ENCODE measurements at places on chromosomes 2 and 18. TPM values are rescaled to one million over a fixed set of nuclear protein-coding genes. Genes with fewer than 3 reads are reported as not detected.

Gene UGT1A3
- total RNA-seq = 0.51 TPM

Gene TDRD15
- total RNA-seq = not detected

Gene CHMP3
- 95.5 TPM for total RNA-seq

Gene PDE1A
- total RNA-seq = 6.2 TPM

Gene TRIM54
- total RNA-seq = 40.5 TPM

Gene ASXL3
- total RNA-seq = 4.3 TPM

Gene PER2
- total RNA-seq = 15.3 TPM

Gene CNDP1
- not detected for total RNA-seq

Gene DLGAP1
- 4.4 TPM for total RNA-seq

Gene VAMP8
- 8.2 TPM for total RNA-seq

Gene CDKL4
- 1.8 TPM for total RNA-seq

Gene AAMP
- 203 TPM for total RNA-seq

Gene SLC9A2
- 2.4 TPM for total RNA-seq

Gene UGT1A9
- not detected for total RNA-seq

Gene NAT8
- not detected for total RNA-seq

Gene SMARCAL1
- total RNA-seq = 16.3 TPM

Gene CWC22
- total RNA-seq = 24.4 TPM

Gene GBX2
- total RNA-seq = not detected

Gene PFN4
- total RNA-seq = not detected

Gene TUBA3E
- not detected for total RNA-seq

Gene CDK15
- total RNA-seq = 0.62 TPM

Gene SCYGR4
- total RNA-seq = not detected

Gene MALL
- total RNA-seq = 19.2 TPM

Gene CHST9
- 6.2 TPM for total RNA-seq

Gene TLX2
- not detected for total RNA-seq

Gene CAD
- total RNA-seq = 33.7 TPM

Gene RAB11FIP5
- 24.3 TPM for total RNA-seq

Gene CTLA4
- total RNA-seq = 1.2 TPM

Gene ITGB6
- 61.3 TPM for total RNA-seq

Gene KCNK3
- total RNA-seq = 1.1 TPM

Gene DSC1
- total RNA-seq = 1.1 TPM

Gene RAB6C
- 0.10 TPM for total RNA-seq

Gene ACTG2
- total RNA-seq = 7.9 TPM

Gene SLC19A3
- 5.3 TPM for total RNA-seq

Gene HOXD12
- not detected for total RNA-seq

Gene SLC14A1
- total RNA-seq = 4.0 TPM

Gene SKA1
- total RNA-seq = 2.6 TPM

Gene NYAP2
- 0.10 TPM for total RNA-seq

Gene EFHD1
- total RNA-seq = 4.9 TPM

Gene EML4
- 37.7 TPM for total RNA-seq

Gene IL36G
- not detected for total RNA-seq

Gene CHCHD5
- total RNA-seq = 13.3 TPM

Gene ANKRD53
- total RNA-seq = 0.31 TPM

Gene IL1RL1
- total RNA-seq = 4.0 TPM

Gene RGPD3
- 1.1 TPM for total RNA-seq

Gene CYP1B1
- total RNA-seq = 8.0 TPM

Gene UGT1A1
- total RNA-seq = 0.41 TPM

Gene PIEZO2
- total RNA-seq = 27.7 TPM
